ENCODE measurements at places on chromosomes 16 and 17.

- peaks cover 14% of the 10 kb centered on the region for H3K27me3 ChIP-seq
- peak; percentile 44 for DNase-seq
- H3K4me3 ChIP-seq: peak overlapping the region; percentile 94
- peaks cover 44% of the 10 kb centered on the region for H3K4me1 ChIP-seq
- H3K27ac ChIP-seq: peak overlapping the region; percentile 84
Observed at GRCh38 chr16:2429771-2430663, 770 bp downstream of the CCNF start.

DNA sequence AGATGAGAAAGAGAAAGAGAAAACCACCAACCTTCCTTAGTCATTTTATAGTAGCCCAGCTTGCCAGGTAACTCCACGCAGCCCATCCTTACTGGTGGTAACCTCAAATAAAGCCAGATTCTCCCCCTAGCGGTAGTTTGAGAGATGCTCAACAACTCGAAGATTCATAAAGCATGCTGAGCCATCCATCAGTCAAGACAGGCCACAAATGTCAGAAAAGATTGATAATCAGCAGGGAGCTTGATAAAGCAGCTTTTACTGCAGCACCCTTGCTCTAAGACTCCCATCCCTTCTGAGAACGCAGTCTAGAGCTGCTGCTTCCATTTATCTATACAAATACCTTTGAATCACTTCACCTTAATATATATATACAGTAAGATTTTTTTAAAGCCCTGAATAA, 451.5 kb upstream of the HSBP1 start:
- no peak for DNase-seq
- no peak overlapping the region for H3K4me3 ChIP-seq
- H3K27ac ChIP-seq: no peak overlapping the region
- no peaks in the 10 kb centered on the region for H3K27me3 ChIP-seq

- H3K36me3 ChIP-seq: no peaks in the 10 kb centered on the region
- H3K27me3 ChIP-seq: peaks cover 15% of the 10 kb centered on the region
- DNase-seq: no peak
- H3K4me3 ChIP-seq: no peak overlapping the region
- H3K4me1 ChIP-seq: peaks cover 21% of the 10 kb centered on the region
Observed at GRCh38 chr16:50600582-50601283, 52.5 kb downstream of the NKD1 start.

- H3K27ac ChIP-seq: no peak overlapping the region
- no peaks in the 10 kb centered on the region for H3K36me3 ChIP-seq
- DNase-seq: peak; percentile 30
Observed at GRCh38 chr17:29243792-29244191, 2.9 kb upstream of the CRYBA1 start.

- no peak overlapping the region for H3K4me3 ChIP-seq
- DNase-seq: no peak
- no peaks in the 10 kb centered on the region for H3K4me1 ChIP-seq
- no peaks in the 10 kb centered on the region for H3K27me3 ChIP-seq
- H3K27ac ChIP-seq: no peak overlapping the region
Observed at GRCh38 chr16:2183671-2184070, 12.7 kb downstream of the CASKIN1 start.

GRCh38 chr17:76208120-76208519, 32.2 kb downstream of the RNF157 start:
- H3K27ac ChIP-seq: peak overlapping the region; percentile 91
- peaks cover 73% of the 10 kb centered on the region for H3K36me3 ChIP-seq
- peak; percentile 40 for DNase-seq
- H3K4me3 ChIP-seq: peak overlapping the region; percentile 14

- H3K27me3 ChIP-seq: peaks cover 9% of the 10 kb centered on the region
- H3K4me3 ChIP-seq: no peak overlapping the region
- no peak overlapping the region for H3K27ac ChIP-seq
Observed at GRCh38 chr17:27956601-27957445, 63.7 kb upstream of the LYRM9 start.

DNA sequence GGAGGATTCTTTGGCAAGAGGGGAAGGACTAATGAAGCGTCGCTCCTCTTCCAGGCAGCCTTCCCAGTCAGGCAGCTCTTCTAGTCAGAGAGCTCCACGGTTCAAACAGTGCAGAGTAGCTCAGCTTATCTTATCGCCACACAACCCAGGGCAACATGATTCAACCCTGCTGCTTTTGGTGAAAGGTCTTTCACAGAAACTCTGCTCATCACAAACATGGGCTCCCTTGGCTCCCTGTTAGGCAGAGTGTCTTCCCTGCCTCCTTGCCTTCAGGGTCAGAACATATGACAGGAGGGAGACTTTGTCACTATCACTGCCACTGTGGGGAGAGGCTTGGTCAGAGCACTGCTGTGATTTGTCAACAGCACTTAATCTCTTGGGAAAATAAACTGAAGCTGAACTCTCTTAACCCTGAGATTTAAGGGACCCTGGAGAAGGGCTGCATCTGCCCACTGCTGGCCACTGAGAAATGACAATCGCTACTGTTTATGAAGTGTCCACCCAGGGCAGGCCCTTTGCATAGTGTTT, 6.9 kb upstream of the SLC13A2 start:
- H3K36me3 ChIP-seq: no peaks in the 10 kb centered on the region
- peaks cover 15% of the 10 kb centered on the region for H3K27me3 ChIP-seq
- no peak overlapping the region for H3K27ac ChIP-seq

DNA sequence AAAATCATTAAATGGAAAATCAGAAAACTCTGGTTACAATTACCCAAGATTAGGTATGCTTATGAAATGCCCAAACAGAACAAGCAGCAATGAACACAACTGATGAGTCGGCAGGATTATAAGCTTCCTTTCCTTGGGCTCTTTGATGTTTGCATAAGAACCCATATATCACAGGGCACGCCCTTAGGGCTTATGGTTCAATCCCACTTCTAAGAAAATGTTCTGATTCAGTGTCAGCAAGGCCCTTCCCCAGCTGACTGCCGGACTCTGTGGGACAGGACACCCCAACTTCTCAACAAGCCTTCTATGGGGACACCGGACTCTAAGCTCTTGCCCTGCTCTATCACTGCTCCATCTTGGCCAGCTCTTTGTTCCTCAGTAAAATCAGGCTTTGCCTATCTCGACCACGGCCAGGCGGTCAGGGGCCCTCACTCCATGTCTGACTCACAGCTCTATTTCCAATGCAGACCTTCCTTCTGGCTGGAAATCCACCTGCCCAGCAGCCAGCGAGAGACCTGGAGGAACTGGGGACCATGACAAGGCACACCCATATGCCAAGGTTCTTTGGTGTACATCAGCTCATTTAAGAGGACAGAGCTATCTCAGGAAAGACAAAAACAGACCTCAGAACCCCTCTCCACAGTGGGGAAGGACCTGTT, 26.8 kb downstream of the LITAFD start:
- peak overlapping the region; percentile 71 for H3K27ac ChIP-seq
- no peak overlapping the region for H3K4me3 ChIP-seq
- peaks cover 50% of the 10 kb centered on the region for H3K4me1 ChIP-seq
- peaks cover 75% of the 10 kb centered on the region for H3K36me3 ChIP-seq

- no peak overlapping the region for H3K4me3 ChIP-seq
- peaks cover 12% of the 10 kb centered on the region for H3K4me1 ChIP-seq
- peak; percentile 71 for DNase-seq
- peak overlapping the region; percentile 84 for H3K27ac ChIP-seq
Observed at GRCh38 chr17:82603981-82604448, 44.2 kb downstream of the WDR45B start.

DNA sequence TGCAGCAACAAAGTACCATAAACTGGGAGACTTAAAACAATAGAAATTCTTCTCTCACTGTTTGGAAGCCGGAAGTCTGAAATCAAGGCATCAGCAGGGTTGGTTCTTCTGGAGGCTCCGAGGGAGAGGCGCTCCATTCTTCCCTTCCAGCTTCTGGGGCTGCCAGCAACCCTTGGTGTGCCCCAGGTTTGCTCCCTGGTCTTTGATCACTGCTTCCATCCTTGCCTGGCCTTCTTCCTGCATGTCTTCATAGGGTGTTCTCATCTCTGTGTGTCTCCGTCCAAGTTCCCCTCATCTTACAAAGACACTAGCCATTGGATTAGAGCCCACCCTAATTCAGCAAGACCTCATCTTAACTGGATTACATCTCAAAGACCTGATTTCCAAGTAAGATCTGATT, 35.3 kb upstream of the LRRC75A start:
- no peak for DNase-seq
- H3K27me3 ChIP-seq: peaks cover 45% of the 10 kb centered on the region
- no peaks in the 10 kb centered on the region for H3K36me3 ChIP-seq
- H3K4me3 ChIP-seq: no peak overlapping the region

DNA sequence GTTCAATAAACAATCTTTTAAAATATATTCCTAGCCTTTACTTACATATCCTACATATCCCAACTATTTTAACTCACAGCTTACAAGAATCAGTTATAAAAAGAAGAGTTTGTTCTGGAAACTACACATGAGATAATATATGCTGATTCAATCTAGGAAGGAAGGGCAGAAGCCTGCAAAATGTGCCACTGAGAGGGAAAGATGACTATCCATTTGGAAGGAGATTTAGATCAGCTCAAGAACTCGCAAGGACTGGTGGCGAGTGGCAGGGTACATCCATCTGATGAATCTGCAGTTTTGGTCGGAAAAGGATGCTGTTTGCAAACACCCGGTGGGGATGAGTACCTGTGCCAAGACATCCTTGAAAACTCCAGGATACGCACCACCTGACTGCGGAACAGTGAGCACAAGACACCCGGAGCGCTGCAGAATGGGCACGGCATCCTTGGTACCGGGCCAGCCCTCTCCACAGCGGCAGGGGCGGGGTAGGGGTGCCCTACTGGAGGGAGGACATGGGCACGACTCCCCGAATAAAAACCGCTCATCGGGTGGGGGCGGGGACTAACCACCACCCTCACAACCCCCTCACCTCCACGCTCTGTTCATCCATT, 723 bp downstream of the TRIM37 start:
- peaks cover 54% of the 10 kb centered on the region for H3K4me1 ChIP-seq
- peak; percentile 86 for DNase-seq
- peak overlapping the region; percentile 97 for H3K4me3 ChIP-seq
- H3K27ac ChIP-seq: peak overlapping the region; percentile 94
- H3K36me3 ChIP-seq: peaks cover 27% of the 10 kb centered on the region
- H3K27me3 ChIP-seq: peaks cover 5% of the 10 kb centered on the region

DNA sequence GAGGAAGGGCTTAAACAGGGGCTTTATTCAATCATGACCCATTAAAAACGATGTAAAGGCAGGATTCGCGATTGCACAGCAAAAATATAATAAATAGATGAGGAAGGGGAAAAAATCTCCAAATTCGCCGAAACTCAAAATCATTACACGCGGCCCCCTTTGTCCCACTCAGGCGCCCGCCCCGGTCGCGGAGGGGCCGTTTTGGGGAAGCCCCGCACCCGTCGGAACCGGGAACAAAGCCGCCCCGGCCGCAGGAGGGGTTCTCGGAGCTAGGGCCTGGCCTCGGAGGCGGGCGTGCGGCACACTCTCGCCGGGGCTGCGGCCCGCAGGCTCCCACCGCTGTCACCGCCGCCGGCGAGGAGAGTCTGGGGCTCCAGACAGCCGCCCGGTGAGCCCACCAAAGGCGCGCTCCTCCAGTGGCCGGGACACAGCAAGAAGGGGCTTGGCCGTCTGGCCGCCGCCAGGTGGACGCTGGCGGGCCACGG, 521 bp downstream of the C16orf87 start:
- peaks cover 8% of the 10 kb centered on the region for H3K36me3 ChIP-seq
- H3K27me3 ChIP-seq: peaks cover 26% of the 10 kb centered on the region
- H3K4me1 ChIP-seq: peaks cover 32% of the 10 kb centered on the region
- H3K27ac ChIP-seq: peak overlapping the region; percentile 96
- DNase-seq: peak; percentile 55

DNA sequence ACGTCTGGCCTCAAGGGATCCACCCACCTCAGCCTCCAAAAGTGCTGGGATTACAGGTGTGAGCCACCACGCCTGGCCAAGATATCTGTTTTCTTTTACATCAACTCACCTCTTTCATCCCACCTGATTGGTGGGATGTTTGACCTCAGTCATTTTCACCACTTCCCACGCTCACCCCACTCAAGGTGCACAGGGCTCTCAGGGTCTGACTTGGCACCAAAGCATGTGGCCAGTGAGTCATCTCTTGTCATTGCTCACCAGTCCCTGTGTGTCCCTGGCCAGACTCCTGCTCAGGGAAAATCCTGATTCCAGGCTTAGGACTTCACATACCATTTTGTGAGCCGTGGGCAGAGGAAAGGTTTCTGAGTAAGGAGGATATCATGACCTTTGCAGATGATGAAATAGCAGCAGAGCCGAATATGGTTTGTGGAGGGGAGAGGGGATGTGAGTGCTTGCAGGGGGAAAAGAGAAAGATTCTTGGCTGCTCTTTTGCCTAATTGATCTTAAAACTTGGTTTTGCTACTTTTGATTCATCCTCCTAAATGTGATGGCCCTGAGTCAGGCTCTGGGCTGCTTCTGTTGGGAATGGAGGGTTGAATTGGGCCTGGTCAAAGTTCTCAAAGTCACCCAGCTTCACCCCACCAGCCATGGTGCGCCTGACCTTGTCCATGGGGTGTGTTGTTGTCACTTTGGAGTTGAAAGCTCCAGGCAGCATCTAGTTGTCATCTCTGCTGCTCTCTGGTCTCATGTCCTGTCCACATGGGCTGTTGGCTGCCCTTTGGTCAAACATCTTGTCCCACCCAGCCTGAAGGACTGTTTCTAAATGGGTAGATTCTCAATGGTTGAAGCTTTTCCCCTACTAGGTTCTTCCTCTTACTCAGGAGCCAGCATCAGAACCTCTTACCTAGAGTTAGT, 6.0 kb upstream of the KCNH6 start:
- H3K27ac ChIP-seq: no peak overlapping the region
- DNase-seq: no peak
- no peaks in the 10 kb centered on the region for H3K4me1 ChIP-seq

- H3K4me1 ChIP-seq: peaks cover 72% of the 10 kb centered on the region
- DNase-seq: peak; percentile 90
- peaks cover 9% of the 10 kb centered on the region for H3K27me3 ChIP-seq
- peak overlapping the region; percentile 97 for H3K27ac ChIP-seq
Observed at GRCh38 chr17:77374170-77374936, 233.6 kb downstream of the SEC14L1 start.

Data from activated naive CD4-positive, alpha-beta T cell treated with anti-CD3 and anti-CD28 coated beads, Interleukin-2, amount 10 ng/mL, durations not matched to agents 7 days and 5 days (primary cell).